ENCODE measurements at places on chromosomes 2 and 18.

DNA sequence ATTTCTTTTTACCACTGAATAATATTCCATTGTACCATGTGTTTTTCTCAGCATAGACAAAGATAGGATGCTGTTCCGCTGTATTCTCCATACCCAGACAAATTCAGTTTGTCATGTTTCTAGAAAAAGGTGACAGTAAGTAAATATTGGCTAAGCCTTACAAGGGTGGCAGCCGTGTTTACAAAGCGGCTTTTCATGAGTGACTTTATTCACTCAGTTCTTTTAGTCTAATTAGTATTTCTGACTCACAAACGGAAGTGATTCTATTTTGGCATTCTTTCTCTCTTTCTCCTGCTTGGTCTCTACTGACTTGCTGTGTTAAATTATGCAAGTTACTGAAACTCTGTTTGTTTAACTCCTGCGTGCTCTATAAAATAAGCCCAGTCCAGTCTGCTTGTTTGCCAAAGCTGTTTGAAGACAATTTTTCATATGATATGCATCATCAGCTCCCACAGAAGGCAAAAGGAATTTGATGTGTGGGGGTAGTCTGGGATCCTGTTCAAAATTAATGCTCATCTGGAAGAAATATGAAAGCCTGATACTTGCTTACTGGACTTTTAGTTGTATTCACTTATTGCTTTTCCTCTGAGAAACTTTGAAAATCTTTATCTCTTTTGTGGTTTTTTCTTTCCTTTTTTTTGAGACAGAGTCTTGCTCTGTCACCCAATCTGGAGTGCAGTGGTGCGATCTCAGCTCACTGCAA is 2.3 kb upstream of the PLEKHH2 start:
- no peak for DNase-seq

- no peak for DNase-seq
Measured at GRCh38 chr18:62420151-62420512, 95.0 kb downstream of the TNFRSF11A start.

DNA sequence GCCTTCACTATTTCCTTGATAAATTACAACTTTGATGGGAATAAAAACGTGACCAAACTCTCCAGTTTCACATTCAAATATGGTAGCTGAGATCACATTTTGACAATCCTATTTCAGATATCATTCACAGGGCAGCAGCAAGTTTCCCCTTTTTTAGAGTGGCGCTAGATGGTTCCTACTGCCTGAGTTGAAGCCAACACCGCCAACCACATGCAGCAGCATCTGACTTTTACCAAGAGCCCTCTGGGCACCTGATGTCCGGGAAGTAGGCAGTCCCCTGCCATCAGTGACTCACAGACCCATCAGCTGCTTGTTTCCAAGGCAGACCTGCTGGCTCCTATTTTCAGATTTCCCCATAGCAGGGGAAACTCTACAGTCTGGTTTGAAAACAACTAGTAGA is 4.0 kb upstream of the MREG start:
- DNase-seq, result no peak

- no peak for DNase-seq
Measured at GRCh38 chr18:25240420-25240770, 111.6 kb downstream of the ZNF521 start.

DNA sequence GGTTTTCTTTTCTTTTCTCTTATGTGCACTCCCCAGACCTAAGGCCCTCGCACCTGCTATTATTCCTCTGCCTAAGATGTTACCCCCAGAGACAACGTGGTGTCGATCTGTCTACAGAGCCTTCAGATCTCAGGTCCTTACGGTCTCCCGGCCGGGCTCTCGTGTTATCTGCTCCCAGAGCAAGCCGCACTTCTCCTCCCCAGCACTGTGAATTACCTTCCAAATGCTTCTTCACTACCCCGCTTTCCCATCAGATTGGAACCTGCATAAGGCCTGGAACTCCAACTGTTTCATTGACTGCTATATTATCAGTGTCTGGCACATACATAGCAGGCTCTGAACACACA is 71.2 kb upstream of the ODC1 start:
- DNase-seq, result no peak

- no peak for DNase-seq
Measured at GRCh38 chr2:240166761-240167587, 26.5 kb upstream of the OTOS start.

GRCh38 chr2:169999054-169999453 is 171.8 kb downstream of the UBR3 start:
- no peak for DNase-seq

DNA sequence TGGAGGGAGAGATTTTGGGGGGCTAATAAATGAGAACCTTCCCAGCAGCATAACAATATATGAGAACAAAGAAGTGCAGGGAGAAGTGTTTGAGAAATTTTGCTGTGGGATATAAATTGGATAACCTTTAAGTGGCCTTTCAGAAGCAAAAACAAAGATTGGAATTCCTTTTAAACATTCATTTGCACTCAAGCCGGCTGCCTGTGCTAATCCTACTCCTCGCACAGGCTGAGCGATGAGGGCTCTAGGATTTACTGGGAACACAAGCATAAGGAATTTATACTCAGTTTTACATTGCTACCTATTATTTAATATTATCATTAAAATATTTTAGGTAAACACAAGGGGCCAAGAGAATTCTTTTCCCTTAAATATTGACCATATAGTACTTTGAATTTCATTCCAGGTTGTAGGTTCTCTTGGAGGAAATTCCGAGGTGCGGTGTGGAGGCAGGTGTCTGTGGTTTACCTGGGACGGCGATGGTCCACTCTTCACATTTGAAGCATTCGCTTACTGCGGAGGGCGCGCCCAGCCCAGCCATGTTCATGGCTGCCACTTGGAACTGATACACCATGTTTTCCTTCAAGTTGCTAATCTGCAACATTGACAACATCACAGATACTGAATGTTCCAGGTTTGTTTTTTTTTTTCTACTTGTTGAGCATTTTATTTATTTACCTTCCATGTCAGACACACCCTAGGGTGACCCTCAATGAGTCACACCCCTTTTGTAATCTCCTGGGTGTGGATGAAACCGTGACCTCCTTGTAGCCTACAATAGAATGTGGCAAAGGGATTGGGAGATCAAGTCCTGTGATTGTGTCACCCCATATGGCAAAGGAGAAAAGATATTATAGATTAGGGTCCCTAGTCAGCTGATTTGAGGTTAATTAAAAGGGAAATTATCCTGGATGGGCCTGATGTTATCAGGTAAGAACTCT is 100.1 kb downstream of the MYOM1 start:
- DNase-seq, result no peak

DNA sequence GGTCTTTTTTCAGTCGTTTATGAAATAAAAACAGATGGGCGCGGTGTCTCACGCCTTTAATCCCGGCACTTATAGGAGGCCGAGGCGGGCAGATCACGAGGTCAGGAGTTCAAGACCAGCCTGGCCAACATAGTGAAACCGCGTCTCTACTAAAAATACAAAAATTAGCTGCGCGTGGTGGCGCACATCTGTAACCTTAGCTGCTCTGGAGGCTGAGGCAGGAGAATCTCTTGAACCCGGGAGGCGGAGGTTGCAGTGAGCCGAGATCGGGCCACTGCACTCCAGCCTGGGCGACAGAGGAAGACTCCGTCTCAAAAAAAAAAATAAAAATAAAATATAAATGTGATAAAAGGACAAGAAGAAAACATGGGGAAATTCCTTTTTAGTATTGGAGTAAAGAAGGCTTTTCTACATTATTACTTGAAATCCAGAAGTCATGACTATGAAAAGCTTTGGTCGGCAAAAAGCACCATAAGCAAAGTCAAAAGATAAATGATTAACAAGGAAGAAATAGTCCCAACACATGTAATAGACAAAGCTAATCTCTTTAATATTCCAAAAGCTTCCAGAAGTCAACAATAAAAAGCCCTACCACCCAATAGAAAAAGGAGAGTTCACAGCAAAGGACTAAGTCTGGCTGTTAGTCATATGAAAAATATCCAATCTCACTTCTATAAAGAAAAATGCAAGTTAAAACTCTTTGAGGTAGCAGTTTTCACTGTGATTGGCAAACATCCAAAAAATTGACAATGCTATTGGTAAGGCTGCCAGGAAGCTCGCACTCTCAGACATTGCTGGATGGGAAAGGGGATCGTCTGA is 1.4 kb upstream of the FAM168B start:
- DNase-seq, result no peak

DNA sequence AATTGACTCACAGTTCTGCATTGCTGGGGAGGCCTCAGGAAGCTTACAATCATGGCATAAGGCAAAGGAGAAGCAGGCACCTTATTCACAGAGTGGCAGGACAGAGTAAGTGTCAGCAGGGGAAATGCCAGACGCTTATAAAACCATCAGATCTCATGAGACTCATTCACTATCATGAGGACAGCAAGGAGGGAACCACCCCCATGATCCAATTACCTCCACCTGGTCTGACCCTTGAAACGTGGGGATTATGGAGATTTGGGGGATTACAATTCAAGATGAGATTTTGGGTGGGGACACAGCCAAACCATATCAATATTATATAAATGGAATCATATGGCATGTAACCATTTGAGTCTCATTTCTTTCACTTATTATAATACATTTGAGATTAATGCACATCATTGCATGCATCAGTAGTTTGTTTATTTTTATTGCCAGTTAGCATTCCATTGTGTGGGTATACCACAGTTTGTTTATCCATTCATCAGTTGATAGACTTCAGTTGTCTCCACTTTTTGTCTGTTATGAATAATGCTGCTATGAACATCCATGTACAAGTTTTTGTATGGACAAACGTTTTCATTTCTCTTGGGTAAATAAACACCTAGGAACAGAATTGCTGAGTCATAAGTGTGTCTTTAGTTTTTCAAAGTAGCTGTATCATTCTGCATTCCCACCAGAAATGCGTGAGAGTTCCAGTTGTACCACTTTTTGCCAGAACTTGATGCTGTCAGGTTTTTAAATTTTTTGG is 5.8 kb upstream of the SRBD1 start:
- no peak for DNase-seq

DNA sequence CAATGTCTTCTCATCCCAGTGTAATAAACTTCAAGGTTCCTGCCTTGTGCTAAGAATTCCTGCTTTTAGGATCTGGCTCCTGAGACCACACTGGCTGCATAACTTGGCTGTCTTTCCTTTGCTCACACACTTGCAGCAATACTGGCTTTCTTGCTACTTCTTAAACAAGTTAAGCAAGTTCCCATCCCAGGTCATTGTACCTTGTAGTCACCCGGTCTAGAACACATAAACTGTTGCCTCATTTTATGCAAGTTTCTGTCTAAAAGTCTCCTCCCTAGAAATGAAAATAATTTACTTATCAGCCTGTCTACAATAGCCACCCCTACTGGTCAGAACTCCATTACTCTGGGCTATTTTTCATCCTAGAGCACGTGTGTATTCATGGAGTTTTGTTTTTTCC is 887.9 kb upstream of the FAM98A start:
- no peak for DNase-seq

GRCh38 chr2:10004836-10005235 is 38.5 kb upstream of the KLF11 start:
- no peak for DNase-seq

GRCh38 chr2:26590980-26591618 is 50.1 kb downstream of the CIB4 start:
- DNase-seq, result no peak

DNA sequence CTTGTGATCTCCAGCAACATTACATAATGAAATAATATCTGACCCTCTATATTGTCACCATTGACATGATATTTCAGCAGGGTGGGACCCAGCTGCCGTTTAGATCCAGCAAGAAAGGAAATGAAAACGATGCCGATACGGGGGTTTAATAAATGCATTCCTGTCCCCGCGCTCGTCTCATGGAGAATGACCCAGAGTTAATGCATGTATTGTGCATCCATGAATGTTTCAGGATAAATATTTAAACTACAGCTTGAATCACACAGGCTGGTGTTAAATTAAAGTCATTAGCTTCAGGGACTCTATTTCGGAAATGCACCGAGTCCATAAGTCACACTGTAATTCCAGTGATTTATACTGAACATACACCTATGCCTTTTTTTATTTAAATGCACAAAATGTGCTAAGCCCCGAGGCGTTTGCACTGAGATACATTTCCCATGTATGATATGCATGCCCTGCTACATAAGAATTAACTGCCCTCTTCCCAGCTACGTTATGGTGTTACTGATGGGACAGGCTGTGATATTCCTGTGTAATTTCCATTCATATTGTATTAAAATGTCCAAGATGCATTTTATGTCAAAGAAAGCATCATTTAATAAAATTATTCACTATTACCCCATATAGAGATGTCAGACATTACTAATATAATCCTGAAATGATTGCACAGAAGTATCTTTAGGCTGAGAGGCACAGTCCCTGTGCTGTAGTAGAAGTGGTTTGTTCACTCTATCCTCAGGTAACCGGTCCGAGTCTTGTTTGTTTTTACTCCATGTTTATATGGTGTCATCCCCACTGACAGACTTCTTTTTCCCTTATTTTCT is 109.3 kb upstream of the ZNF516 start:
- DNase-seq, result no peak

DNA sequence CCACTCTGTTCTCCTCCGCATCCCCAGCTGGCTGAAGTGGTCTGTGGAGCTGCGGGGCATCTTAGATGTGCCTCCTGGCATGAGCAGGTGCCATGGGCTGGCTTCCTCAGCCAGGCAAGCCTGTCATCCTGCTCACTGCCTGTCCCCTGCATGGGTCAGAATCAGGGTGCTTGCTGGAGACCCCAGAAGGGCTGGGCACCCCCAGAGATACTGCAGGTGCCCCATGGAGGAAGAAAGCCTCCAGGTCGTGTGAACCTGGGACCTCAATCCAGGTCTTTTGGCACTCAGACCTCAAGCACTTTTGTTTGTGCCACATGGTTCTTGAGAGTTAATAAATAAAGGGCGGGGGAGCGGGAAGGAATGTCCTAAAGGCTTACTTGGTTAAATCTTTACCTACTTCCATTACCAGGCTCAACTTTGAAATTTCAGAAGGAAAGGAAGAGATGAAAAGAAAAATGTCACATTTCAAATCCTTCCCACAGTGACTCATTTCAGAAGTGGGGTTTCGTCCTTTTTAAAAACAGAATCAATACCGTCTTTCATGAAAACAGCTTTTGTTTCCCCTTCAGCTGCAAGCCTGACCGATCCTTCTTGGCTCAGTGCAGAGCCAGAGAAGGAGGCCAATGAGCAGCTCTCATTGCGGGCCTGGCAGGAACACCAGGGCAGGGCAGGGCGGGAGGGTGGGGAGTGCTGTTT is 69.9 kb downstream of the RHOB start:
- no peak for DNase-seq

DNA sequence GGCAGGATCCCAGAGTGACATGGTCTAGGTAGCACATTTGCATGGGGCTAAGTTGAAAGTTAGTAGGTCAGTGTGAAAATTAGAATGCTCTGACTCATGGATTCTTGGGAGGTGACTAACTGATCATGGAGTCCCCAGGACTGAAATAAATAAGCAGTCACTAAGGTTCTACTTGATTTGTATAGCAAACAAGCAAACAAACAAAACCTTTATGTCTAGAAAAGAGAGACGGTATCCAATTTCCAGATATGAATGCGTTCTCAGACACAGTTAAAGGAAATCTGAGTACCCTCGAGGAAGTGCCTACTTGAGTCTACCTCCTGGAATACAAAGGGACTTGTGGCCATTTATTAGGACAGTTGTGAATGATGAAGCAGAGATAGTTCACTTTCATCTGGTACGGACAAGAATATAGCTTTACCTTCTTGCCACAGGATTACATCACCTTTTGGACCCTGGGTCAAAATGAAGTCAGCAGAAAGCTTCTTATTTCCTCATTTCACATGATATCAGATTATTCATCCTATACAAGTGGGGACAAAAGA is 54.3 kb upstream of the AGPS start:
- no peak for DNase-seq

- no peak for DNase-seq
Measured at GRCh38 chr2:121386102-121386501, 101.1 kb upstream of the TFCP2L1 start.

- no peak for DNase-seq
Measured at GRCh38 chr2:64568836-64569235, 44.7 kb downstream of the AFTPH start.

All from CD4-positive, alpha-beta T cell treated with Interleukin-1 beta for 1 hour (primary cell).